ENCODE measurements at places on chromosomes 2 and 18. TPM values are rescaled to one million over a fixed set of nuclear protein-coding genes. Genes with fewer than 3 reads are reported as not detected.

Gene MAB21L4
- total RNA-seq: under 0.01 TPM

Gene EHD3
- total RNA-seq: 22.1 TPM

Gene IL1RL2
- total RNA-seq: 1.4 TPM

Gene HMSD
- 0.25 TPM for total RNA-seq

Gene CXCR1
- total RNA-seq: not detected

Gene CETN1
- not detected for total RNA-seq

Gene ZEB2
- total RNA-seq: 44.4 TPM
